ENCODE measurements at places on chromosomes 5 and 9.
A peak's percentile ranks its signal among the peaks of the same experiment; 100 is the strongest.

DNA sequence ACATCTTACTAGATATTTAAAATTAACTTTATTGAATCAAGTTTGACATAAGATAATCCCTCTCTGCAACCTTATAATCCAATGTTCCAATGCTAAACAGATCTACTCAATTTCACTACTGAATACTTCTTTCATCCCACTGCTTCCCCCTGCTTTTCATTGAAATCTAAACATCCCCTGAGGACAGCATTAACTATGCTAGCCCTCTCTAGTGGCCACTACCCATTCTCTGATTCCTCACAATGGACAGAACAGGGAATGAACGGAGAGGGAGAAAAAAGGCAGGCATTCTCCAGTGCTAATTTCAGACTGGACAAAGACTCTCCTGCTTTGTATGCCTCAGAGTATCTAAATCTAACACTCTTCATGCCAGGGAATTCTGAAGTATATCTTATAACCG lies 54.3 kb upstream of the RGS7BP start:
- no peak for DNase-seq

- no peak for DNase-seq
Measured at GRCh38 chr5:159409801-159410200, 79.5 kb upstream of the IL12B start.

DNA sequence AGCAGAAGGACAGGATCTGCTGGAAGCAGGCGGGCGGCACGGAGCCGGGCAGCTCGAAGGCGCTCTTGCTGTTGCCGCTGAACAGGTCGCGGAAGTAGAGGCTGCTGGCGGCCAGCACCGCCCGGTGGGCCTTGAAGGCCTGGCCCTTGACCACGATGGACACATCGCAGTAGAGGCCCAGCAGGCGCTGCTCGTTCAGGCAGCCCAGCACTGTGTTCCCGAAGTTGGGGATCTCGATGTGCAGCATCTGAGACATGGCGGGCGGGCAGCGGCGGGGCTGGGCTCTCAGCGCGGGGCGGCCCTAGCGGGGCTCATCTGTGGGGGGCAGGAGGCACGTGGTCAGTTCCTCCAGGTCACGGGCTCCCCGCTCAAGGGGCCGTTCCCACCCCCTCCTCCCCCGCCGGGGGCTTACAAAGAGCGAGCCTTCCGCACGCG lies 44.8 kb downstream of the NACC2 start:
- DNase-seq: peak; percentile 47

GRCh38 chr5:141051521-141051866 lies 320 bp downstream of the PCDHB1 start:
- DNase-seq: no peak

GRCh38 chr5:55290991-55291390 lies 16.5 kb downstream of the DHX29 start:
- DNase-seq: no peak

DNA sequence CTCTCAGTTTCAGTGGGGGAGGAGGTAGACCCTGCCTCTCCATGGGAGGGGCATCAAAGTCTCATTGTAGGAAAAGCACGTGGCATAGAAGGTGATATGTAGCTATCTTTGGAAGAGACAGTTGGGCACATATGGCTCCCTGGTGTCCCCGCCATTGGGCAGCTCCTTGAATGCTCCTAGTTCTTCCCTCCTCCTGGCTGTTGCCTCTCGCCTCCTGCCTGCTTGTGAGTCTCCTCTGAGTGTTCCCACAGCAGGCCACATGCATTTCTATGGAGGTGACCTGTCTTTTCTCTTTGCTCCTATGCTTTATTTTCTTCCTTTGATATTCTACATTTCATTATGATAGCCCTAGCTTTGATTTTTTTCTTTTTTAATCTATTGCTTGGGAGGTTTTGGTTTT lies 138.5 kb downstream of the ARHGAP26 start:
- DNase-seq: no peak

DNA sequence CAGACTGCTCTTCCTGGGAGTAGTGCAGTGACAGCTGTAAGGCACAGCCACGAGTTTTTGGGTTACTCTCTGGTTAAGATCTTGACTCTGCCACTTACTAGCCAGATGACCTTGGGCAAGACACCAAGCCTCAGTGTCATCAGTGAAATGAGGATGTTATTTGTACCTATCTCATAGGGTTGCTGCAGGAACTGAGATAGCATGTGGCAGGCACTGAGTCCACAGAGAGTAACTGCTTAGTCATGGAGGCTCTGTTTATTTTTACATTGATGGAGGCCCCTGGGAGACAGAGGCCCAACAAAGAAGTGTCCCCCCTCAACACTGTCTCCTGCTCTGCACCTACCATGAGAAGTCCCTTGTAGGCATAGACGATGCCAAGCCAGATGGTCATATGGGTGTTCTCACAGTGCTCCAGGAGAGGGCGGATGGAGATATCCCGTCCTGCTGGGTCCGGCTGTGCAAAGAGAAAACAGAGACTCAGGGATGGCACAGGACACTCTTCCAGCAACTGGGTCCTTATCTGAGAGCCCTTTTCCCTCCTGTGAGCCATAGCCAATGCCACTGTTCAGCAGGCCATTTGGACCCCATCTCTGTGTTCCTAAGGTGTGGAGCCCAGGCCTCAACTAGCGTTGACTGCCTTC lies 55.4 kb upstream of the TBC1D2 start:
- no peak for DNase-seq

GRCh38 chr9:87606841-87607521 lies 109.3 kb downstream of the DAPK1 start:
- DNase-seq: no peak

GRCh38 chr5:62568800-62569432 lies 9.7 kb upstream of the LRRC70 start:
- no peak for DNase-seq

DNA sequence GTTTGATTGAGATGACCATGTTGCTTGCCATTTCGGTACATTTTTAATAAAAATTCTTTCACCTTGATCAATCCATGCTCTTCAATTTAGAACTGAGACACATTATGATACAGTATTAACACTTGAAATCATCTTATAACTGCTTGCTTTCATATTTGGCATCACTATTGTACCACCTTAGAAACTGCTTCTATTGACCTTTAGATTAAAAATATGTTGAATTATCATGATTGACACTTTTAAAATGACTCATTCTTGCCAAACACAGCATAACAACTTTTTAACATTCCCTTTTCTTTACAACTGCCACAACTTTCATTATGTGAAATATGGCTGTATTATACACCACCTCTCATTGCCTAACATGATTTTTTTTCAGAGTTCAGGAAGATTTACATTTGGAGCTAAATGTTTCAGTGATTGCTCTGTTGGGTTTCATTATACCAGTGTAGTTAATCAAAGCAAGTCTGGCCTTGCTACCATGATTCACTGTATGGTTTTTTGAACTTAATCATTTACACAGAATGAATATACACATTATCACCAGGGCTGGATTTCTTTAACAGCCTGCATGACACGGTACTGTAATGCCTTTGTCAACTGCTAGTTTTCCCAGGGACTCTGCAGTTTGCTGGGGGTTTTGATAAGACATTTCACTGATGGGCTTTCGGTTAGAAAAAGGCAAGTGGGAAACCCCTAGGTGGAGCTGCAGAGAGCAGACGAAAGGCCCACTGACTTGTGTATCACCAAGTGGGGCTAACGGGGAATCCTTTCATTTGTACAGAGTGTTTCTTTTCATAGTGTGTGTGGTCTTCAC lies 93.6 kb upstream of the TLE4 start:
- no peak for DNase-seq

- DNase-seq: no peak
Measured at GRCh38 chr5:78757269-78758053, 108.9 kb upstream of the LHFPL2 start.

- DNase-seq: no peak
Measured at GRCh38 chr5:119016125-119016774, 27.9 kb upstream of the DTWD2 start.

- peak; percentile 53 for DNase-seq
Measured at GRCh38 chr5:169945831-169946261, 34.4 kb downstream of the INSYN2B start.

- no peak for DNase-seq
Measured at GRCh38 chr9:123523001-123523400, 167.0 kb downstream of the CRB2 start.

- DNase-seq: no peak
Measured at GRCh38 chr5:32990593-32991420, 279.7 kb downstream of the NPR3 start.

GRCh38 chr5:6656680-6657079 lies 23.4 kb downstream of the SRD5A1 start:
- DNase-seq: no peak

GRCh38 chr9:72681283-72681630 lies 159.8 kb downstream of the TMC1 start:
- no peak for DNase-seq

DNA sequence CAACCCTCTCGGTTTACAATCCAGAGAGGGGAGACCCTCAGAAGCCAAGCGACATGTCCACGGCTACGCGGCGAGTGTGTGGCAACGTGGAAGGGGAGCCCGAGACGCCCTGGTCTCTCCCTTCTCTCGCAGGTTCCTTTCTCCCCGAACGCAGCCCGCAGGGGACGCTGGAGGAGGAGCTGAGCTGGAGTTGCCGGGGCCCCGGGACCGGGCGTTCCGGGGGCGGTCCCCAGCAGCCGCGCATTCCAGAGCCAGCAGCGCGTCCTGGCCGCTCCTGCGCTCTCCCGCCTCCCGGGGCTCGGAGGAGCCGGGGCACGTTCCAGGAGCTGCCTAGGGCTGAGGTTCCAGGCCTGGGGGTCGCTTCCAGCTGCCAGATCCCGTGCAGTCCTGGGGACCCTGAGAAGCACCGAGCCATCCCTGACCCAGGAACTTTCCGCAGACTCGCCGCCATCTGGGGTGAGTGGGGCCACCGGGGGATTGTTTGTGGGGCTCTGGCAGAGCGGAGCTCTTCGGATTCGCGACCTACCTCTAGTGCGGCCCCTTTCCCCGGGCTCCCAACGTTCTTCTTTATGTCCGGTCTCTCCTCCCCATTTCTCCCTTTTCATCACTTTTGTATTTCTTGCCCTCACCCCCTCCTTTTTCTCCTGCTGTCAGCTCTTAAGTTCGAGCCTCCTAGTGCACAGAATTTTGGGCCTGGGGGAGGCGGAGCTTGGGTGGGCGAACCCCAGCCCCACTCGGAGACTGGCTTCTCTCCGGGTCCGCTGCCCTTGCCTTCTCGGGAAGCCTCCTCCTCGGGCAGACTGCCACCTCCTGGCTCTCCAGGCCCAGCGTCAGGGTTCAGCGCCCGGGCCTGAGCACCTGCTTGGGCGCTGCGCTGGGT lies at the start of gene SMIM3:
Gene SMIM3, plus strand, starts transcription at position 241 of the 880 bp plus-strand sequence. CDS start 16,684 bp downstream, outside the sequence.
- peak; percentile 88 for DNase-seq

DNA sequence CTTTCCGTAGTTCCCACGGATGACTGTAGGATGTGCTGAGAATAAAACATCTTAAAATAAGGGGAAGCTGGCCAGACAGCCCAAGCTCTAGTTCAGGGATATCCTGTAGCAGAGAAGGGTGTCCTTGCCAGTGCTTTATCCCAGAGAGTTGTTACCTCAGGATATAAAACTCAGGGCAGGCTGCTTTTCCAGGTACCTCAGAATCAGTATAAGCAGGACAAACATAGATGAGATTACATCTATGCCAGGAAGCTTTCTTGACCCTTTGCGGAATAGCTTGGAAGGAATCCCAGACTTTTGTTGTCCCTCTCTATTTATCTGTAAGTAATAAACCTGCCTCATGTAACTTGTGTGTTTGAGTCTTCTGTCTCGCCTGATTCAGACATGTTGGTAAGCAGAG lies 565.7 kb downstream of the PRDM9 start:
- DNase-seq: no peak

DNA sequence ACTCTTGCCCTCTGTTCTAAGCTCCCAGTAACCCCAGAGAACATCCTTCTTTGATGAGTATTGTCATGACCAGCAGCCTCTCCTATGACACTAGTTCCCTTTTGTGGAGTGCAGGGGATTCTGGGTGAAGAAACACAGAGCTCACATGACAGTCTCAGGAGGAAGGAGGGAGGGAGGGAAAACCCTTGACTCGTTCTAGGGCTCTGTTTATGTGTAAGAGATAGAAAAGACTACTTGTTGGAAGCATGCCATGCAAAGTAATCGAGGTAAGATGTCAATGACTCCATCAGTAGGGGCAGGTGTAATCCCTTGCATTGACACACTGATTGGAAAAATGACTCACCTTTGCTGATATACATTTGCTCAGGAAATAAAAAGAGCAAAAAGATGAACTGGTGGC lies 190.2 kb upstream of the ELL2 start:
- no peak for DNase-seq

- DNase-seq: no peak
Measured at GRCh38 chr5:168407211-168407610, 79.1 kb upstream of the RARS1 start.

GRCh38 chr9:15999422-16000339 lies 446.8 kb downstream of the CCDC171 start:
- no peak for DNase-seq

DNA sequence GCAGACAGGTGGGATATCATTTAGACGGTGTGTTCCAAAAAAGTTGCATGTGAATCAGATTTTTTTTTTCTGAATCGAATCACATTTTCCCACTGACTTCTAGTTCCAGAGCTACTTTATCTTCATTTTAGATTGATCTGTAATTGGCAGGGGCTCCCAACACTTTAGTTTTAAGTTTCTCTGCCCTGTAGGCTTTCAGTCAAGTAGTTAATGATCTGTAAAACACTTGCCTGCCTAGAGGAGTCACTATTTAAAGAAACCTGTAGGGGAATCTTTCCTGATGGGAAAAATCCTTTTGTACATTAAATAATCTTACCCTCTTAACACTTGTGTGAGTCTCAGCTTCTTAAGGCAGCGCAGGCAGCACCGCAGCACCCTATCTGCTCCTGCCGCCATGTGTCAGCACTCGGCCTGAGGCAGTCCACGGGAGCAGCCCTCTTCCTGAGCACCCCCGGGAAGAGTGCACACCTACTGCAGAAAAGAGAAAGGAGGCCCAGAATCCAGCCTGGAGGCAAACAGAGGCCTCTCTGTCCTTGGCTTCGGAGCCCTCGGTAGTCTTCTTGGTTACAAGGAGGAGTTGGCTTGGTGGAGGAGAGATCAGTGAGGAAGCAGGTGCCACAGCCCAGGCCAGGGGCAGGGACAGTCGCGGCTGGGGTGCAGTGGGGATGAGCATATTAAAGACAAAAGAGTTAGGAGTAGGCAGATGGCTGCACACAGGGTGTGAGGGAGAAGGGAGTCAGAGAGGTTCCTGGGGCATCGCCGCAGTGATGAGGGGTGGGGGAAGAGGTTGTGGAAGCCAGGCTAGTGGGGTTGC lies 209.3 kb downstream of the GAPVD1 start:
- DNase-seq: no peak

Measured in right forelimb (tissue), 1 donor.